ENCODE measurements at places on chromosomes 13 and 19.

GRCh38 chr13:110250258-110250891 lies 56.6 kb downstream of the COL4A1 start:
- no peak for DNase-seq

- DNase-seq = no peak
Observed at GRCh38 chr13:41075034-41075433, 13.7 kb downstream of the WBP4 start.

- DNase-seq = no peak
Observed at GRCh38 chr19:37920591-37921450, 13.8 kb downstream of the SIPA1L3 start.

- DNase-seq = no peak
Observed at GRCh38 chr19:34265221-34265650, 10.9 kb downstream of the GARRE1 start.

DNA sequence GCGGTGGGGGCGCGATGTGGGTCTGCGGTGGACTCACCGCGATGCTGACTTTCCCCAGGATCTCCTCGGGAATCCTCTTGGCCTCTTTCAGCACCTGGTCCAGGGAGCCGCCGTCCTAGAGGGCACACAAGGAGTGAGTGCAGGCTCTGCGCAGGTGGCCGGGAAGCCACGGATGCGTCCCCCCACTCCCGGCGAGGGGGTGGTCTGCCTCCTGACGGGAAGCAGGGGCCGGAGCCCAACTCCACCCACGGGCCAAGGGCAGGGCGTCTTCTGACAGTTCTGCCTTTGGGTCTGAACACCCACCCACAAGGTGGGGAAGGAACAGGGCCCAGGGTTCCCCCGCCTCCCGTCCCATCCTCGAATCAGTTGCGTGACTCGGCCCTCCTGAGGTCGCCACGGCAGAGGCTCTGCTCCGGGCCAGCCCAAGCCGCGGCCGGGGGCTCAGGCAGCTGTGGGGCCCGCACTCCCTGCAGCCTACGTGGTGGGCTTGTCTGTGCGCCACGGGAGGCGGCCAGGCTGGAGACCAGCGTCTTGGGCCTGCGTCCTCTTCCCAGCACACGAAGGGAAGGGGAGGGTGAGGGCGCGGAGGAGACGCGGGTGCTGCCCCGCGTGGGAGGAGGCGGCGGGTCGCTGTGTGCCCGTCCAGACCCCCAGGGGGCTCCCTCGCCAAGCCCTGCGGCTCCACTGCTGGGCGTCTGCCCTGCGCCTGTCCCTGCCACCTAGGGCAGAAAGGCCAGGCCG lies 21.4 kb downstream of the MAP2K2 start:
- no peak for DNase-seq

DNA sequence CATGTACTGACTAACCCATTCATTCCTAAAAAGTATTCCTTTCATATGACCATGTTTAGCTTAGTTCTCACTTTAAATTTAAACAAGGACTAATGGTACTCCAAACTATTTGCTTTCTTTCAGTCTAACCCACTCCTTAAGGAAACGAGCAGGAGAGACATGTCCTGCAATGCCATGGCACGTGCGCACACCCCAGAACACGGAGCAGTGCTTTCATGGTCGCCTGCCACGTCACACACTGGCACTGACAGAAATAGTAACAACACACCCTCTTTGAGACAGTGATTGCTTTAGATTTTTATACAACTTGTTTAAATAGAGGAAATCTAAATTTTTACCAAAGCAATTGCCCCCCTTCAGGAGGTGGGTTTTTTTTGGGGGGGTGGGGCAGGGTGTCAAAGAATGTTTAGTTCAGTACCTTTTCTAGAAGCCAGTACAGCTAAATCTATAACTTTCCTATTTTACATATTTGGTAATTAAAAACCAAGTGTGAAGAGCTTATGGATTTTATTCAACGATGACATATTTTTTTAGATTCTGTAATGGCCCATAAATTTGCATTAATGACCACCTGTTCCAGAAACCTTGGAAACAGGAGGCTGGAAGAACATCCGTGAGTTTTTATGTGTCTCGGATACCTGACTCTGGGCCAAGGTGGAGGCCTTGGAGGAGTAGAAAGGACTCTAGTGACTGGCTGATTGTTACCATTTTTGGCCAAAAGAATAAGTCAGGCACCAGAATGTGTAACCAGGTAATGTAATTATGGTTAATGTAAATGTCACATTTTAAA lies 247.1 kb downstream of the DCT start:
- DNase-seq = no peak

- no peak for DNase-seq
Observed at GRCh38 chr19:5036698-5037563, 68.0 kb downstream of the KDM4B start.

- no peak for DNase-seq
Observed at GRCh38 chr19:43105496-43105895, 23.0 kb upstream of the PSG2 start.

DNA sequence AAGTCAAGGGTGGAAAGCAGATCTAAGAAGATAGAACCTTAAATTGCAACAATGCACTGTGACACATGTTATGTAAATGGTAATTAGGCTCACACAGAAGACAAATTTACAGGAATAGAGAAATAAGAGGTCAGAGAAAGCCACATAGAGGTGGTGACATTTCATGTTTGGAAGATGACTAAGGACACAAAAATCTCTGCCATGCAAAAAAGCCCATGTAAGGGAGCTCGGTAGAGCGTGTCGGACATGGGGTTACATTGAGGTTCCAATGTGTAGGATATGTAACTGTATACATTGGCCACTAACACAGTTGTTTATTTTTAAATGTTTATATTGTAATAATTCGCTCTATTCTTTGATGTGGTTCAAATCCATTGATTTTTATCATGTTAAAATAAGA lies 33.7 kb downstream of the SUGT1 start:
- DNase-seq = no peak

GRCh38 chr19:55592391-55593090 lies 6.8 kb downstream of the FIZ1 start:
- DNase-seq = no peak

- no peak for DNase-seq
Observed at GRCh38 chr13:99639126-99639525, 137.9 kb downstream of the TM9SF2 start.

- no peak for DNase-seq
Observed at GRCh38 chr13:75079226-75079625, 402.7 kb downstream of the TBC1D4 start.

DNA sequence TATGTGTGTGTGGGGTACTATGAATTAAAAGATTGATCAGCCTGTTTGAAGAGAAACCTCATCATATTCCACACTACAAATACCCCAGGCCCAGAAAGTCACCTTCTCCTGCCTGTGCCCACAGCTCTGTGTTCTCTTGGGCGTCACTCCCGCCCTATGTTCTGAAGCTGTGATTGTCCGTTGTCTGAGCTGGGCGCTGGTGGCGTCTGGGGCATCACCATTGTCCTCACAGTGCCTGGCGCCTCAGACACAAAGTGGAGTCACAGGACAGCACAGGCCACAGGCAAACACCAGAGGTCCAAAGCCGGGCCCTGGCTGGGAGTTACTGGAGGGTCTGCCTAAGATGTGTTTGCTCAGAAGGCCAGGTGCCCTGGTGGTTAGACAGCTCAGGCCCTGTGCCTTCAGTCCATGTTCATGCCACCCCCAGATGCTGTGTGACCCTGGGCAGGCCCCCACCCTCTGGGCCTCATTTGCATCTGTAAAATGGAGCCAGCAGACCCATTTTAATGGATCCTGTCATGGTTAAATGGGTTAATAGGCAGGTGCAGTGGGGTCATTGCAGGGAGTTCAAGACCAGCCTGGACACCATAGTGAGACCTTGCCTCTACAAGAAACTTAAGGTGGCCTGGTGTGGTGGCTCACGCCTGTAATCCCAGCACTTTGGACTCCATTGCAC lies 34.5 kb downstream of the DNM2 start:
- DNase-seq = no peak

DNA sequence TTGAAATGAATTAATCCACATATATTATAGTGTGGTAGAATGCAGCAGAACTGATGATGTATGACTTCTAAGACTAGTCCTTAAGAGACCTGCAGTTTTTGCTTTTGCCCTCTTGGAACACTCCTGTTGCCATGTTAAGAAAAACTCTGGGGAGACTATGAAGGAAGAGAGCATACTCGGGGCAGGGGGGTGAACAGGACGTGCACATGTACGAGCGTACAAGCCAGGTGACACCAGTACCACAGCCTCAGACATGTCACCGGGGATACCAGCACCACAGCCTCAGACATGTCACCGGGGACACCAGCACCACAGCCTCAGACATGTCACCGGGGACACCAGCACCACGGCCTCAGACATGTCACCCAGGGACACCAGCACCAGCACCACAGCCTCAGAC lies 15.9 kb upstream of the USPL1 start:
- DNase-seq = no peak

- no peak for DNase-seq
Observed at GRCh38 chr13:99956473-99957349, 14.9 kb downstream of the ZIC5 start.

GRCh38 chr19:31118287-31118955 lies 230.8 kb downstream of the TSHZ3 start:
- no peak for DNase-seq

DNA sequence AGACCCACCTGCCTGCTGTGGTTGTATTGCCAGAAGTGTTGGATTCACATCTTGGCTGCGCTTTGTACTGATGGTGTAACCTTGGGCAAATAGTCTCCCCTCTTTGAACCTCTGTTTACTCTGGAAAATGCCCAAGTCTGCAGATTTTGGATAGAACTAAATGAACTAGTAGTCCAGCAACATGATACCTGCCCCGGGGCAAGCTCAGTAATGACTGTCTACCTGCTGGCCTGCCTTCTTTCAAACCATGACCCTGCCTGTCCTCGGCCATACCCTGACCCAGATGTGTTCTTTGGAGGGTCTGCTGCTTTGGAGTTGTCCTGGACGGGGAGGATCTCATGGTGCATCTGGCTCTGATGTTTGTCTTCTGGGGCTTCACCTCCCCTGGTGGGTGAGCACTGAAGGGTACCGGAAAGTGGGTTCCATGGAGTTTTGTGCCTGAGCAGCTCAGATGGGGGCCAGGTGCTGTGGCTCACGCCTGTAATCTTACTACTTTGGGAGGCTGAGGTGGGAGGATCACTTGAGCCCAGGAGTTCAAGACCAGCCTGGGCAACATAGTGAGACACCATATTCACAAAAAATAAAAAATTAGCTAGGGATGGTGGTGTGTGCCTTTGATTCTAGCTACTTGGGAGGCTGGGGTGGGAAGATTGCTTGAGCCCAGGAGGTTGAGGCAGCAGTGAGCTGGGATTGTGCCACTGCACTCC lies 59.5 kb downstream of the TNFRSF19 start:
- no peak for DNase-seq

DNA sequence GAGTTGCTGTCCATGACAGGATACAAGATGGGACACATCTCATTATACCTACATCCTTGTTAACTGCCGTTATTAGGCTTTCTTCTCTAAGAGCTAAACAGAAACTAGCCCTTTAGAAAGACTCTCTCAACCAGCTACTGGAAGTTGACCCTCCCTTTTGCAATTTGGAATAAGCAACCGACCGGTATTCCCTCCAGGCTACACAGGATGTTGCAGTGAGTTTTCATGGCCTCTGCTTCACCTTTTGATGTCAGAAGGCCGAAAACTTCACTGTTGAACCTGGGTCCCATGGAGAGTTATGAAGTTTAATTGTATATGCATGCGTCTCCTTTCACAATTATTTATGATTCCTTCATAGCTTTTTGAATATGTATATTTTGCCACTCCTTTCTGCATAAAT lies 1042.5 kb upstream of the SPRY2 start:
- no peak for DNase-seq

DNA sequence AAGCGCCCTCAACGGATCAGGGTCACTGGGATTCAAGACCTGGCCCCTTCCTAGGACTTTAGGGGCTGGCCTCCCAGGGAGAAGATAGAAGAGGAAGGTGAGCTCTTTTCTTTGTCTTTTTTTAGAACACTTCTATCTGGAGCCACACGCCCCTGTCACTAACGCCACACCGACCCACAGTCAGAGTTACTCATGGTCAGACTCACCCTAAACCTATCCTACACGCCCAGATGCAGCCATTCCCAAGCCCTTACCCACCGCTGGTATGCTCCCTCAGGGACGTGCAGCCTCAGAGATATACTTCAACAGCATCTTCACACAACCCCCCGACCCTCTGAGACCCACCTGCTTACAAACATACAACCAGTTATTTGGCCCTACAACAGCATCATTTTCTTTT lies 29.9 kb upstream of the MUC16 start:
- no peak for DNase-seq

DNA sequence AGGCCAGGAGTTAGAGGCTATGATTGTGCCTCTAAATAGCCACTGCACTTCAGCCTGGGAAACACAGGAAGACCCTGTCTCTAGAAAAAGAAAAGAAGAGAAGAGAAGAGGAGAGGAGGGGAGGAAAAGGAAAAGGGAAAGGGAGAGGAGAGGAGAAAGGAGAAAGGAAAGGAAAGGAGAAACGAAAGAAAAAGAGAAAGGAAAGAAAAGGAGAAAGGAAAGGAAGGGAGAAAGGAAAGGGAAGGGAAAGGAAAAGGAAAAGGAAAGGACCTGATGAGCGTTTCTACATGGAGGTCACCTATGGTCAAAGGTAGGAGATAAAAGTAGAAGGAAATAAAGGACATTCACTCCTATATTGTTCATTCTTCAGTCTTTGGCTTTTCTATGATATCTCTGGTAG lies 109.1 kb upstream of the TRPC4 start:
- no peak for DNase-seq

GRCh38 chr13:41939398-41939797 lies 21.5 kb downstream of the VWA8 start:
- DNase-seq = no peak

DNA sequence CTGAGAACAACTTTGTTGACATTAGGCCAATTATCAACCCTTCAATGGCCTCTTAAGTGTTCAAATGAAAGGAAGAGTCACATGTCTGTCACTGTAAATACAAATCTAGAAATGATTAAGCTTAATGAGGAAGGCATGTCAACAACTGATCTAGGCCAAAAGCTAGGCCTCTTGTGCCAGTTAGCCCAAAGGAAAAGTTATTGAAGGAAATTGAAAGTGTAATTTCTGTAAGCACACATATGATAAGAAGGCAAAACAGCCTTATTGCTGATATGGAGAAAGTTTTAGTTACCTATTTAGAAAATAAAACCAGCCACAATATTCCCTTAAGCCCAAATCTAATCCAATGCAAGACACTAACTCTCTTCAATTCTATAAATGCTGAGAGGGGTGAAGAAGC lies 604.7 kb downstream of the SLITRK6 start:
- DNase-seq = no peak

GRCh38 chr13:24060993-24061392 lies 99.5 kb upstream of the SPATA13 start:
- DNase-seq = no peak
